ENCODE measurements at places on chromosomes 3 and 15. TPM values are rescaled to one million over a fixed set of nuclear protein-coding genes. Genes with fewer than 3 reads are reported as not detected.

RARRES1 gene
- 3.3 TPM for polyA plus RNA-seq

FBXW12 gene
- polyA plus RNA-seq, result 0.14 TPM

CAMP gene
- 0.98 TPM for polyA plus RNA-seq

ARL6IP5 gene
- 122 TPM for polyA plus RNA-seq
